NCI-H460 (cell line): ENCODE measurements at places on chromosomes 12 and 14.

GRCh38 chr12:3628629-3629028 is 124.3 kb downstream of the CRACR2A start:
- DNase-seq, result no peak

DNA sequence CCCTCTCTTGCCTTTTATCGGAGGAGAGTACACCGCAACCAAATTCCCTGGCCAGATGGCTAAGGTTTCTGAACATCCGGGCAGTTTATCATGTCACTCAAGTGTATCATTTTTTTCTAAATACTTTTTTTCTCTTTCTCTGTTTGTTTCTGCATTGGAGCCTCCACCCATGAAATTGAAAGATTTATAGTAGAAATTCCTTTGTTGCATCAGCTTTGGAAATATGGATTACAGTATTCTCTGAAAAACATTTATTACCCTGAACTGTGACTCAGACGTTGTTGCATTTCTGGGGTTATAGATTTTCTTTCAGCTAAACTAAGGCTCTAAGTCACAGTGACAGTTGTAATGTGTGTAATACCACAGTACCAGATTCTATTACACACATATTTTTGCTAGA is 187.0 kb downstream of the SPTSSA start:
- DNase-seq, result no peak

- no peak for DNase-seq
Observed at GRCh38 chr12:132018193-132018916, 68.6 kb downstream of the EP400 start.

DNA sequence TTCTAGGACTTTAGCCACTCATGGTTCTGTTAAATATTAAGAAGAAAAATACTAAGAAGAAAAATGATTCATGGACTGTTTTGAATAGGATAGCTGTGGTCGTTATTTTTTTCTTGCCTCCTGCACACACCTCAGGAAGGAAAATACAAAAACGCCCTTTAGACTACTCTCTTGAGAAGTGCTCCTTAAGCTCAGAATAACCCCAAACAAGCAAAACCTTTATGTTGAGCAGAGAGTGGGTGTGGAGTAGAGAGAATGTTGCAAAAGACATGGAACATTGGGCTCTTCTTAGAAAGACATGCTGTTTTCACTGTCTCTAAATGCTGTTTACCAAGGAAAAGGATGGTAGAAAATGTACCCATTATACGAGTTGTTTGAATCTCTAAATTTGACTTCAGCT is 140.3 kb downstream of the LMNTD1 start:
- DNase-seq, result no peak

DNA sequence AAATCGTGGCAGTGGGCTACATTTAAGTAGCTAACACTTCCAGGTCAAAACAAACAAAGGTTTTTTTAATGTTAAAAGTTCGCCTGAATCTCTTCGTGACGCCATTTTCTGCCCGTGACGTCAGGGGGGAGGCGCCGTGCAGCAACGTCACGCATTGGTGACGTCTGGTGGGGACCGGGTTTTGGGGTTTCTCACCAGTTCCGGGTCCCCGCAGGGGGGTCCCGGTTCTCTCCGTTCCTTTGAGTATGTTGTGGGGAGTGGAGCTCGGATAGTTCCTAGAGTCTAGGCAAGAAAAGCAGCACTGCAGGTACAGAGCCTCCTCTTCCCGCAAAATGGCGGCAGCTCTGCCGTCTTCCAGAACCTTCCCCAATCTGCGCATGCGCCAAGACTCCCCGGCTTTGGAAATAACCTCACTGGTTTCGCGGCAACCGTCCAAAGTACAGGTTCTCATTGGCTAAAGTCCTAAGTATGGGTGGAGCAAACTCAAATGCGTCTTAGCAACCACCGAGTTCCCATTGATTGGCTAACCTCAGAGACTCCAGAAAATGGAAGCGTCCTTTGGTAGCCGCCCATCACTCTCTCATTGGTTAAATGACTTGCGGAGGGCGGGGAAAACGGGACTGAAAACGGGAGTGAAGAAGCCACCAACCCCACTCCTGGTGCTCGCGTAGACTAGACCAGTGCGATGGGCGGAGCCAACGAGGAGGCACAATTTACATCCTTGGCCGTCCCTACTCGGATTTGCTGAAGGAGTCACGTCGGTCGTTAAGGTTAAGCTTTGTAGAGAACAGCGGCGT is at the start of gene RBM23:
Gene RBM23 (minus strand): TSS at position 346 of the 797 bp plus-strand sequence.
- DNase-seq, result peak; percentile 100

GRCh38 chr12:65699251-65699650 is 125.0 kb upstream of the HMGA2 start:
- no peak for DNase-seq
